NCI-H774 (cell line): ENCODE measurements at places on chromosomes 1 and 21.

DNA sequence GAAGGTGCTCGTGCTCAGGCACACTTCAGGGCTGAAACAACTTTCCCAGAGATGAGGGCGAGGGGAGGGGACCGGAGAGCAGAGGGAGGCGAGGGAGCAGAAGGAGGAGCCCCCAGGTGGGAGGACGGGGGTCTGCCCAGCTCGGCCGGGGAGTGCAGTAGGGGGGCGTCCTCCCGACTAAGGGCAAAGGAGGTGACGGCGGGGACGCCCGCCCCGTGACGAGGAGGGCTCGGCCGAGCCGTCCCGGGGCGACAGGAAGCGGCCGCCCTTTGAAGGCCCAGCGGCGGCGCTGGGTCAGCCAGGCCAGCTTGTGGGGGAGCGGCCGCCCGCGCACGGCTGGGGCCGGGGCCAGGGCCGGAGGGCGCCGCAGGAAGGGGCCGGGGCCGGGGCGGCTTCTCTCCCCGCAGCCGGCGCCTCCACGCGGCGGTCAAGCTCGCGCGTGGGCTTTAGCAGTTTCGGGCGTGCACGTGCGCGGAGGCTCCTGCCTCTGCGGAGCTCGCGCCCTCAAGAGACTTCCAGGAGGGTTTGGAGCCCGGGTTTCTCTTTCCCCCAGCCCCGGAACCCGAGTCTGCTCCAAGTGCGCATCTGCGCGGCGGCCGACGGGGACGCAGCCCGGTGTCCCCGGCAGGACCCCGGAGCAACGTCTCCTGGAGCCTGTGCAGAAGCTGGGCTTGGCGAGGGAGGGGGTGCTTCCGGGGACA is 100.8 kb upstream of the SLC45A1 start:
- DNase-seq, result no peak

DNA sequence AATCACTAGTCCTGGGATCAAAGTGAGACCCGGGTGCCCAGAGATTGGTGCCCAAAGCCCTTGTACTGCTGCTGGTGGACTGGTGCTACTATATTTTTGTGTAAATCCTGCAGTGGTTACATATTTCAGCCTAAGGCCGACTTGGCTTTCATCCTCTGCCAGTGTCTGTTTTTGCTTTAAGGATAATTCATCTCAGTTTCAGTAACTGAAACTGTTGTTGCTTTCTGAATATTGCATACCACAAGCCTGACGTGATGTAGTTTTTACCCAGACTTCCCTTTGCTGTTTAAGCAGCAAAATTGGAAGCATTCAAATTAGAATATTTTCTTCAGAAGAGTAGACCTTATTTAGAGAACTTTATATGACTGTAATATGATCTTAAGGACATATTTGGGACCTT is 341.8 kb downstream of the RYR2 start:
- no peak for DNase-seq

DNA sequence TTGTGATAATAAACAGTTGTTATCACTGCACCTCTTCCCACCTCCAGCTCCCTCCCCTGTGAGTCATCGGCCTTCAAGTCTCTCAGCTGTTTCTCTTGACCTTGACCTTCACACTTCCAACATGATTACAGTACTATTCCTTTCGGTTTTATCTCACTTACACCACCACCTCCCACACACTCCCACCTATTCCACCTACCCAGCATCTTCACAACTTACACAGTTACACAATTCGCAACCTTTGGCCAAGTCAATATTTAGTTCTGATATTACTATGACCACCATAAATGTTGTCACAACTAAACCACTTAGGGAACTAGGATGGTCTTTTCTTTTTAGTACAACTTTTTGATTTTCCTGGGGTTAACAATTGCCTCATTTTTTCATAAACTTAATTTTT is 60.2 kb downstream of the RIPK4 start:
- no peak for DNase-seq

DNA sequence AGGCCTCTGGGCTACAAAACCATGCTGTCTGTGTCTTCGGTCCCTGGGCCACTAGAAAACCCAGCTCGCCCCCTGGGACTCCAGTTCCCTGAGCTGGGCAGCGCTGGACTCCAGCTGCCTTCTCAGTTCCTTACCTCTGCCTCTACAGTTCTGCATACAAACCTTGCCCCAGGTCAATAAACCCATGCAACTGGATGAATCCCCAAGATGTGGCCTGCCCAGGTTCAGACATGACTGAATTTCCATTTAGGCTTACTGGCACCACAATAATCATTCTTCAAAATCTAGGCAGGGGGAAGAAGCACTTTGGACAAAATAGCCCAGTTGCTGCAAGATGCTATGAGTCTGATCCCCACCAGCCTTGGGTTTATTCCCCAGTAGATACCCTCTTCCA is 159.5 kb downstream of the RRAGC start:
- DNase-seq, result no peak

DNA sequence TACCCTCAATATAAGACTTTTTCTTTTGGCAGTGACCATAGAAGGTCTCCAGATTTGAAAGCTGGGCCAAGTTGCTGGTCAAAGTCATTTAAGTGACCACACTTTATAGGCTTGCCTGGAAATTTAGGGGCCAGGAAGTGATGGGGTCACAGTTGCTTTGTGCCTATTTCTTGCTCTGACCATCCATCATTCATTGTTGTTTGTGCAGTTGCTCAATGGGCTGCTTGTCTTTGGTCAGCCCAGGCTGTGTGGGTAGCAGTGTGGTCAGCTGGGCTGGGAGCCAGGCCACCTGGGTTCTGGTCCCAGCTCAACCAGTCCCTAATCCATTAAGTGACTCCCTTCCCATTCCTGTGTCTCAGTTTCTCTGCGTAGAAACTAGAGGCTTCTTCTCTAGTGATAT is 2.1 kb upstream of the OTUD7B start:
- no peak for DNase-seq

- no peak for DNase-seq
Observed at GRCh38 chr1:51287966-51288365, 42.4 kb downstream of the TTC39A start.

DNA sequence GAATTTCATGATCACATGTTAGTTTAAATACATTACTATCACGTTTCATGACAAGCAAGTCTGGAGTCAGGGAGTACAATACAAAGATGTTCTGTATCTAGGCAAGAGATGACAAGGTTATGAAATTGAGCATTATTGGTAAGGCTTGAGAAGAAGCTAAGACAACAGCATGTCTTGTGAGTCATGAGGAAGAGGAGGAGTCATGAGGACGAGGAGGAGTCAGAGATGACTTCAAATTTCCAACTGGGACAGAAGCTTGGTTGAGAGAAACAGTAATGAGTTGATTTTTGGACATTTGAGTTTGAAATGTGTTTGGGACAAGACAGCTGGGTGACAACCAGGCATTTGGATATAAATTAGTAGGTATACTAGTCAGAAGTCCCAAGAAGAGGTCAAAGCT is 4.3 kb upstream of the UBE2U start:
- DNase-seq, result no peak

DNA sequence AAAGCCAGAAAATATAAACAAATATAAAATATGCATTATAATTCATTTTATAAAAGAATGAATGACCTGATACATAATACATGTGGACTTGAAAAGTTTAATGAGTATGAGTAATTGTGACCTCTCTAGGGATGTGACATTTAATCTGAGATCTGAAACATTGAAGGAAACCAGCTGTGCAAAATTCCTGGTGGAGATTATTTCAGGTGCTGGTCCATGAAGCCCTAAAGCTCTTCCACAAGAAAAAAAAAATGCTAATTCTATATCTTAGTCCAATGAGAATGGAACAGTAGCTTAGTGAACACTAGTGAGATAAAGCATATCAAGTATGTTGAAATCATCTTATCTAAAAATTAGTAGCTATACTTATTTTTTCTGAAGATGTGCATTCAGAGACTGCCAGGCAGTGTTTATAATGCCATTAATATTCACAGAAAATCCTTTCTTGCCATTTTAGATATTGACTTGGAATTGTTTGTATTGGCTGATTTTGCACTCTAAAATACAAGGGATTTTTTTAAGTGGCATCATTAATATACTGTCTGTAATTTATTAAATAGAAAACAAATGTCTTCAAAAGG is 1485.9 kb downstream of the PLA2G4A start:
- DNase-seq, result no peak

DNA sequence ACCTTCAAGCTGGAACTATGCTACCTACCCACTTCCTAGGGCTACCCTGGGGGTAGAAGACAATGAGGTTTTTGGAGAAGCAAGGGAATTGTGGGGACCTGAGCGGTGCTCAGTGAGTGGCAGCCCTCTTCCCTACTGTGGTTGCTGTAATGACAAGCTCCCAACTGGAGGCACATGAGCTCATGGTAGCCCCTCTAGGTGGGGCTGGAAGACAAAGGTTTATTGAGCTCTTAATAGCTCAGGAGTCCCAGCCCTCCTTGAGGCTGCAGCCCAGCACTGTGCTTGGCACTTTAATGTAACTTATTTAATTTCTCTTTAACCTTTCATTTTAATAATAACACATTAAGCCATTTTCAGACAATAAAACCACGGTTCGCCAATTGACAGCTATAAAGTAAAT is 528.9 kb downstream of the OMA1 start:
- DNase-seq, result no peak

GRCh38 chr1:102772831-102773230 is 335.5 kb downstream of the COL11A1 start:
- no peak for DNase-seq

DNA sequence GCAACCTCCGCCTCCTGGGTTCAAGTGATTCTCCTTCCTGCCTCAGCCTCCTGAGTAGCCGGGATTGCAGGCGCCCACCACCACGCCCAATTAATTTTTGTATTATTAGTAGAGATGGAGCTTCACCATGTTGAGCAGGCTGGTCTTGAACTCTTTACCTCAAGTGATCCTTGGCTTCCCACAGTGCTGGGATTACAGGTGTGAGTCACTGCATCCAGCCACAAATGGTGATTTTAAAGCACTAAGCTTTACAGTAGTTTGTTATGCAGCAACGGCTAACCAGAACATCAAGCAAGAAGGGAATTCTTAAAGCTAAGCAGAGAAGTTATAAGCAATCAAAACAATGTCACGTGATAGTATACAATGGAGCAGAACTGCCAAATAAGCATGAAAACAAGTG is 65.7 kb downstream of the NVL start:
- no peak for DNase-seq

GRCh38 chr1:107318932-107319331 is 178.1 kb downstream of the NTNG1 start:
- no peak for DNase-seq

GRCh38 chr1:12397462-12398450 is 167.9 kb downstream of the VPS13D start:
- DNase-seq, result no peak

DNA sequence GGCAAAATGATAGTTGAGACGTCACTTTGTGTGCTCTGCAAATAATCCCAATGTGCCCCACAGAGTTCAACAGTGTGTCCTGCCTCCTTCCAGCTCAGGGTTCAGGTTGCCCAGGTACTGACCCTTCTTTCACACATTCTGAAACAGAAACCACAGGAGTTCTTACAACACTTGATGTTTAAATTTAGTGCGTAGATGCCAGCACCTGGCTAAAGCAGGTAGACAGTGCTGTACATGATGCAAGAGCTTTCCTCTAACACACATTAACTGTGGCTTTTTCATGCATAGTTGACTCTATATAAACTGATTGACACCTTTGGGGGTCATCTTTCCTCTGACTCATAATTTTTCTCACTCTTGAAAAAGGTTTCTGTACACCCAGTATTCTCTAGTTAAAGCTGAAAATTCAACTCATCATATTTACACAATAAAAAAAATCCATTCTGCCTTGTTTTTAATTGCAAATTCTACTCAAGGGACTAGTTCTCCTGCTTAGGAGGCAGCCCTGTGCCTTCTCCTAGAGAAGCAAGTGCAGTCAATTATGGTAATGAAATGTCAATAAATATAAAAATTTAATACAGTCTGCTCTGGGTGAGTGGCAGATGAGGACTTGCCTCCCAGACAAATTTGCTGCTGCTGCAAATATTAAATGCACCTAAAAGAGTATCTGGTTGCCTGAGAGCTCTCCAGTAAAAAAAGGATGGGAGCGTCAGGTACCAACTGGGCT is 91.4 kb downstream of the NR5A2 start:
- DNase-seq, result no peak

DNA sequence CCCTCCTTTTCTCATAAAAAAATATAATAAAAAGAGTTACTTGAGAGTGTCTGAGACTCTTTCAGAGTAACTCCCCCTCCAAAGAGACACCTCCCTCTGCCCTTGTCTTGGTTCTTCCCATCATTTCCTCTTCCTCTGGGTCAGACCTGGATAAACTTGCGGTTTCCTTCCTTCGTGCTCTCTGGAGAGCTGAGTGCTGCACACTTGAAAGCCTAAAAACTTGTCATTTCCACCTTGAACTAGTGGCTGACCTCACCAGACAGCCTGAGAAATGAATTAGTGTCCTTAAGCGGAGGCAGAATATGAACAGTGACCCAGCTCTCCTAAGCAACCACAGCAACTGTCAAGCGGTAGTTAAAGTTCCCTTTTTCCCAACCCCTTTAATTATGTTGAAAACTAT is 88.4 kb upstream of the PROX1 start:
- no peak for DNase-seq

DNA sequence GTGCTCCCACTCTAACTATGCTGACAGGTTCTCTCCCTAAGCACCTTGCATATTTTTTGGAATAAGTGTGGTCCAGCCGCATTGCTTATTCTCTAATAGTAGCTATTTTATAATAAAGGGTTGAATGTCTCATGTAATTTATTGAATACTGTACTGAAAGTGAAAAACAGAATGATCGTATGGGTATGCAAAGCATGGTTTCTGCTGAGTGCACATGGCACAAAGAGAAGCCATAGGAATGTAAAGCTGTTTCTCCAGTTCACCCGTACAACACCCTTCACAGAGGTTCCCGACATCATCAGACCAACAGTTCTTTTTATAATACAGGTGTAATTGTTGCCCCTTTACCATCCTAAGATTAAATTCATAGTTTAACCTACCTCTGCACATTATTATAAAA is 8.9 kb upstream of the HAO2 start:
- DNase-seq, result no peak

DNA sequence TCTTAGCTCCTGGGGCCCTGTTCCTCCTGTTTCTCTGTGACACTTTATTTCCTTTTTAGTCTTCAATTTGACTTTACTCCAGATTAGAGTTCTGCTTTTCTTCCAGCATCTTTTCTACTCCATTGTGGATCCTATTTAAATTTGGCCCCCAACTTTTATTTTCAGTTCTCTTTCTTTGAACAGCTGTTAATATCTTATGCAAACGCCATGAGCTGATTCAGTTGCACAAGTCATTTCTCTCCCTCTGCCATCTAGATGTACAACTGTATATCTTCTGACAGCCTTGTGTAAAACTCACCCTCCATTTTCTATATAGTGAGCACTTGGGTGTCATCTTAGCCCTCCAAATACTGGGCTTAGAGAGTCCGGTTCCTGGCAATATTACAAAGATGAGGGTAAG is 42.2 kb downstream of the SPATA17 start:
- no peak for DNase-seq

GRCh38 chr1:58720680-58721079 is 20.8 kb upstream of the MYSM1 start:
- DNase-seq, result no peak
